ENCODE measurements at places on chromosomes 13 and 19.

DNA sequence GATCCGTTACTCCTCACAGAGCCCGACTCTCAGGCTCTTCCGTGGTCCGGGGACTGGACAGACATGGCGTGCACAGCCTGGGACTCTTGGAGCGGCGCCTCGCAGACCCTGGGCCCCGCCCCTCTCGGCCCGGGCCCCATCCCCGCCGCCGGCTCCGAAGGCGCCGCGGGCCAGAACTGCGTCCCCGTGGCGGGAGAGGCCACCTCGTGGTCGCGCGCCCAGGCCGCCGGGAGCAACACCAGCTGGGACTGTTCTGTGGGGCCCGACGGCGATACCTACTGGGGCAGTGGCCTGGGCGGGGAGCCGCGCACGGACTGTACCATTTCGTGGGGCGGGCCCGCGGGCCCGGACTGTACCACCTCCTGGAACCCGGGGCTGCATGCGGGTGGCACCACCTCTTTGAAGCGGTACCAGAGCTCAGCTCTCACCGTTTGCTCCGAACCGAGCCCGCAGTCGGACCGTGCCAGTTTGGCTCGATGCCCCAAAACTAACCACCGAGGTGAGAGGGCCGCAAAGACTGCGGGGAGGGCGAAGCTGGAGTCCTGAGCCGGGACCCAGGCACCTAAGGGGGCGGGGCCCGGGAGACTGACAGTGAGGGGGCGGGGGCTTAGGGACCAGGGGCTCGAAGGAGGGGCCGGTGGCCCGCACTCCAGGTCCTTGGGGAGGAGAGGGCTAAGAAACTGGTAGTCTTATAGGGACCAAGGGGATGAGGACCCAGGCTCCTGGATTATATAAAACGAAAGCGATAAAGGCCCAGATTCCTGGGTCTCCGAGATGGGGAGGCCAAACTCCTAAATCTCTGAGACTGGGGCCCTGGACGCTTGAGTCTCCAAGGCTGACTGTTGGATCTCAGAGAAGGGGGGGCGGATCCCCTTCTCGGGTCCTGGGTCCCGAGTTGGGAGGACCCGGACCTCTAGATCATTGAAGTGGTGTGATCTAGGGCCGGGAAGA, 2.0 kb downstream of the ETV2 start:
- DNase-seq, result peak; percentile 78

DNA sequence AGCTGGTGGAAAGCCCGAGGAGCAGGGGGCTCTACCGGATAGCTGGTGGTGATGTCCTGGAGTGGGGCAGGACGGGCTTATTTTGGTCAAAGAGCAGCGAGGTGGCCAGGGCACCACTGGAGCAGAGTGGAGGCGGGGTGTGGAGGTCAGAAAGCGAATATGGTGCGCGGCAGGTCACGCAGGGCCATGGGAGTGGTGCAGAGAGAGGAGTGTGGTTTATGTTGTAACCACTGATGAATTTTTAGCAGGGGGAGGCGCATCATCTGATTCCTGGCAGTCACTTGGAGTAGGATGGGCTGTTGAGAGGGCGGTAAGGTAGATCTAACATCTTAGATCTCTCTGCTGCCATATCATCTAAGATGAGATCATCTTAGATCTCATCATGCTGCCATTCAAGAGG, 1.4 kb upstream of the ZNF414 start:
- DNase-seq, result no peak

DNA sequence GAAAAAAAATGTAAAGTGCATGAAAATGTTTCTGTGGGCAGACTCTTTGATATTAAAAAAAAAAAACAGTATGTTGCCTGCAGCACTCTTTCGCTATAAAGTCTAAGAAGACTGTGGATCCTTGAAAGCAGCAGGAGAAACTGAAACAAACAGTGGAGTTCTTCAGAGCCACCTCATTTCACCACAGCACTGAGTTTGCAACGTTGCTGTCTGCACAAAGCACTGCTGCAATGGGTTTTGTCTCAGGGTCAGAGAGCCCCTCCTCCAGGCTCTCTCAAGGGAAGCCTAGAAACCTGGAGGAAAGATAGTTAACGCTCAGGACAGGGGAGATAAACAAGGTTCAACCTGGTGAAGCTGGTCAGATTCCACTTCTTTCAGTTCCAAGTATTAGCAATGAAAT, 248.7 kb downstream of the EFNB2 start:
- DNase-seq, result no peak

GRCh38 chr19:1825909-1826556, 14.0 kb upstream of the ATP8B3 start:
- DNase-seq, result peak; percentile 36

DNA sequence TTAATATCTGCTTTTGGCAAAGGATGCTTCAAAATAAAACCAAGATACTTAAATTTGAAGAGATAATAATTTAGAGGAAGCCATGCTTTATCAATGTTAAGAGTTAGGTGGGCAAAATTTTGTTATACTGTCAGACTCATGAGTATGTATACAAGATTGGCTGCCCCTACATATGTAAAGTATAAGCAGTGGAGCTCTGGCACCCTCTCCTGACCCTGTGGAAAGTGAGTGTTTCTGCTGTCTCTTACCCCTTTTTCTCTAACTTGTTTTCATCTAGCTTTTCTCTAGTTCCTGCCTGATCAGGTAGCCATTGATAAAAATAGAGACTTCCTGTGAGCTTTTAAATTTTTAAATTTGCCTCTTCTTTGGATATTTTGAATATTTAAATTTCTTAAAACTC, 710.9 kb upstream of the SPRY2 start:
- no peak for DNase-seq

DNA sequence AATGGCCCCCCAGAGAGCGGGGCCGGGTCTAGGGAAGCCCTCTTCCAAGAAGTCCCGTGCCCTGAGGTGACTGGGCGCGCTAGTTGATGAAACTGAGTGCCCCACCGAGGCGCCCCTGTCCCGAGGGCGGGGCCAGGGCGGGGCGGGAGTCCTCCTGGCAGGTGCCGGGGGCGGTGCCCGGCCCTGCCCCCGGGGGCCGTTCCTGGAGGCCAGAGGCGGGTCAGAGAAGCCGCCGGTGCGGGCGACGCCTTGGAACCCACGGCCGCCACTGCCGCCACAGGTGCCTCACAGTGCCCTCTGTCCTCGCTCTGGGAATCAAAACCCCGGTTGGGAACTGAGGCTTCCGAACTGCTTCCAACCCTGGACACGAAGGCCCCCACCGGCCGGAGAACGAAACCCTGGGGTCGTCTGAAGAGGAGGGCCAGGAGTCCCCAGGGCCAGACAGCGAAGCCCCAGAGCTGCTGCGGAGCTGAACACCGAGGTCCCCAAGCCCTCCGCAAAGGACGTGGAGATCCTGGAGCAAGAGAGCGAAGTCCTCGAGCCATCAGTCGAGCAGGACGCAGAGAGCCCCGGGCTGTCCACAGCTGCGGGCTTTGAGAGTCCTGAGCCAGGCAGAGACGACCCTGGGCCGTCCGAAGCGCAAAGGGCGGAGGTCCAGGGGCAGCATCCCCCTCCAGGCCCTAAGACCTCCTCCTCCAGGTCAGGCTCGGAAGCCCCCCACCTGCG, at the start of gene MISP3:
Gene MISP3 (plus strand): TSS at position 252 of the 726 bp plus-strand sequence. CDS start 524 bp downstream, outside the sequence.
- DNase-seq, result no peak

- no peak for DNase-seq
Measured at GRCh38 chr13:33679658-33680012, 138.3 kb upstream of the RFC3 start.

DNA sequence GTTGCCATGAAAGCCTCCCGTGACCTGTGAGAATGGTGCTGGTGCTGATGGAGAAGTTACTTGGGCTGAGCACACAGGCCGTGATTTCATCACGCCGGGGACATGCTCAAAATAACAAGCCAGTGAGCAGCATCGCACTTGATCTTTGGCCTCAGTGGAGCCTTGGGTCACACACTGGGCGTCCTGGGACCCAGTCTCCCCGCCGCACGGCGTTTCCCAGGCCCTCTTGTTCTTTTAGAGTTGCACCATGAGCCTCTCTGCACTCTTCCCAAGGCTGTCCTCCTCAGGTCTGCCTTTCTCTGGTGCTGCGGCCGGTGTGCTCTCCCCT, 9.5 kb upstream of the NDUFS7 start:
- no peak for DNase-seq

GRCh38 chr19:2139385-2140137, 11.8 kb downstream of the AP3D1 start:
- DNase-seq, result no peak

- no peak for DNase-seq
Measured at GRCh38 chr19:1893791-1894190, 8.5 kb upstream of the ABHD17A start.

- DNase-seq, result no peak
Measured at GRCh38 chr19:484494-484893, 11.8 kb upstream of the MADCAM1 start.

DNA sequence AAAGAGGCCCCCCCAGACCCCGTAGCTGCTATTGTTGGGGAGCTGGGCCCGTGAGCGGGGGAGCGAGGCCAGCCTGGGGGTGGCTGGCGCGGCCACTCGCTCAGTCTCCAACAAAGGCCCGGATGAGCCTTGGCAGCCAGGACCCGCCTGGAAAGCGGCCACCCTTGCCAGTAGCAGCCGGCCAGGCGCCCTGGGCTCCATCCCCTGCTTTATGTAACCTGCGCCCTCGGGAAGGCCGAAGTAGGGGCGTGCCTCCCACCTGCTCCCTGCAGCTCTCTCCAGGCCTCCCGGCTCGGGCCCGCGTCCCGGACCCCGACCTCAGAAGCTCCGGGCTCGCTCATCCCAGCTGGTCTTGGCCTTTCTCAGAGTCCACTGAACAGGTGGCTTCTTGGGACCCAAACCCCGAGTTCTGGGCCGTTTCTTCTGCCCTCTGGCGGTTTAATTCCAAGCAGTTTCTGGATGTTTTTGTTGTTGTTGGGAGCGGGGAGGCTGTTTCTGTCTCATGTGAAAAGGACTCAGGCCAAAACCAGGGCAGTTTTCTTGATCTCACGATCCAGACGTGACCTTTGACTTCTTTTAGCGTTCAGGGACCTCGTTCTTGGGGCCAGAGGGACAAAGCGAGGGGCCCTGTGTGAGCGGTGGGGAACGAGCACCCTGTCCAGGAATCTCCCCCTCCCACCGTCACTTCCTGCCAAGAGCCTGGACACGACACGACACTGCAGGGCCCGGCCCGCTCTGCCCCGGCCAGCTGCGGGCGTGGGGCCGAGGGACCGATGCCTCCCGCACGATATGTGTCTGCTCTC, 1.2 kb downstream of the CDC34 start:
- no peak for DNase-seq

DNA sequence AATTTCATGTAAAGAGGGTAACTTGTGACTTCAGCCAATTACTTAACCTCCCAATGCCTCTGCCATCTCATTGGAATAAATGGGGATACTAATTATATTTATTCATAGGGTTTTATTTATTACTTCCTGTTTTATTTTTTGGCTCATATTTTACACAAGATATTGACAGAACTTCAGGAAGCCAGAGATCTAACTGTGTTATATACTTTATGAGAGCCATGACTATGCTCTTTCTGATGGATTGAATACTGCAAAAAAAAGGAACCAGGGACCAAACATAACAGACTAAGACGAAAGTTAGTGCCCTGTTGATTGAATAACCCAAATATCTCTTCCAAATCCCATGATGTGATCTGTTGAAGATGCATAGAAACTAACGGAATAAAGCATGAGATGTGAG, 243.3 kb upstream of the STARD13 start:
- DNase-seq, result no peak

DNA sequence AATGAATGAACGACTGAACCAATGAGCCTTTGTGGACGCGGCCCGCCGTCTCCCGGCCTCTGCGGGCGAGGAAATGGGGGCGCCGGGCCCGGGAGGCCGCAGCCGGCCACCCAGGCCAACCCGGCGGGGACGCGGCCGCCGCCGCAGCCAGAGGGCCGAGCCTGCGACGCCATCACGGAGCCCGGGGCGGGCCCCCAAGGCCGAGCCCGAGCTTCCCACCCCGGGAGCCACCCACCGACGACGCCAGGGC, 216 bp downstream of the SUGP2 start:
- no peak for DNase-seq

GRCh38 chr13:99553033-99553432, 51.8 kb downstream of the TM9SF2 start:
- no peak for DNase-seq

- DNase-seq, result no peak
Measured at GRCh38 chr13:25232937-25233515, 54.3 kb downstream of the MTMR6 start.

GRCh38 chr13:23516702-23517101, 53.5 kb upstream of the TNFRSF19 start:
- no peak for DNase-seq

GRCh38 chr13:60758637-60759036, 361.6 kb downstream of the TDRD3 start:
- DNase-seq, result no peak

- DNase-seq, result no peak
Measured at GRCh38 chr19:14699641-14700040, 9.8 kb downstream of the ZNF333 start.

- peak; percentile 47 for DNase-seq
Measured at GRCh38 chr19:1672038-1672768, 19.8 kb upstream of the TCF3 start.

DNA sequence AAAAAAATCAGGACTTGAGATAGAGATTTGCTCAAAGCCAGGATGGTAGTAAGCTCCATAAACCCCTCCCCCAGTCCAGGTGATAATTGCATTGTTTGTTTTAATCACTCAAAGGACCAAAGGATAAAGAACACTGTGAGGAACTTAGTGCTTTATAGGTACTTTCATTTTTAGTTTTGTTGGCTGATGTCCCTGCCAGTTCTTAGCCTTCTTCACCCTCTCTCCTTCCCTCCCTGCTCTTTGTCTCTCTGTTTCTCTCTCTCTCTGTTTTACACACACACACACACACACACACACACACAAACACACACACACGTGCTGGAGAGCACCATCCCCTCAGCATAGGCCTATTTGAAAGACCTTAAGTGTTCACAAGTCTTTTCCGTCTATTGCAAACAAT, 5.2 kb downstream of the FRY start:
- no peak for DNase-seq

- peak; percentile 76 for DNase-seq
Measured at GRCh38 chr19:9914315-9915207, 21.8 kb downstream of the OLFM2 start.

DNA sequence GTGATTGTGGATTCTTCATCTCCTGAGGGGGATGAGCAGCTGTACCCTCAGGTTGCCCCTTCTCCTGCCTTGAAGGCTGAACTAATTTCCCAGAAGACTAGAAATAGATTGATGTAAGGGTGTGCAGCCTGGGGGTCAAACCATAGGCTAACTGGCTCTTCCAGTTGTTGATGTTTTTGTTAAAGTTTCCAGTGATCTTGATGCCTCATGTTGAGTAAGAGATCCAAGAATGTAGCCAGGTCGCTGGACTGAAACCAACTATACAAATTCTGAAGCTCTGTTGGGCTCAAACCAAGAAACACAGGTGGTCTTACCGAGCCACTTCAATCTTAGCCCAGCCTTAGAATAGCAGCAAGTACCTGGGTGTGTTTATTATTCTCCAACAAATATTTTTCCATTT, 391.8 kb downstream of the KLF5 start:
- DNase-seq, result no peak
